ENCODE measurements at places on chromosomes 12 and 14.

DNA sequence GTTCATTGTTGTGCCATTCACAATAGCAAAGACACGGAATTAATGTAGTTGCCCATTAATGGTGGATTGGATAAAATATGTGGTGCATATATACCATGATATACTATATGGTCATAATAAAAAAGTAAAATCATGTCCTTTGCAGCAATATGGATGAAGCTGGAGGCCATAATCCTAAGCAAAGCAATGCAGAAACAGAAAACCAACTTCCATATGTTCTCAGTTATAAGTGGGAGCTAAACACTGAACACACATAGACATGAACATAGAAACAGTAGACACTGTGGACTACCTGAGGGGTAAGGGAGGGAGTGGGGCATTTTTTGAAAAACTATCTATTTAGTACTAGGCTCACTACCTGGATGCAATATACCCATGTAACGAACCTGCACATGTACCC, 3.0 kb upstream of the ERP27 start:
- DNase-seq: no peak

DNA sequence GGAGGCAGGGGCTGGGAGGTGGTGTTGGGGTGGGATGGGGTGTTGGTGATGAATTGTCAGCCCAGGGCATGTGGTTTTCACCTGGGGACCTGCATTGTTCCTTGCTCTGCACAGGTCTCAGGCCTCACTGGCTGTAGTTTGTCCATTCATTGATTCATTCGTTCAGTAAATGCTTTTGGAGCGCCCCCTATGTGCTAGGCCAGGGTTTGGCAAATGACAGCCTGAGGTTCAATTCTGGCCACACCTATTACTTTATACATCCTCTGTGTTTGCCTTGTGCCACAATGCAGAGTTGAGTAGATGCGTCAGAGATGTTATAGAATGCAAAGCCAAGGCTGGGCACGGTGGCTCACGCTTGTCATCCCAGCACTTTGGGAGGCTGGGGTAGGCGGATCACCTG, 4.7 kb downstream of the ADCK1 start:
- peak; percentile 20 for DNase-seq

DNA sequence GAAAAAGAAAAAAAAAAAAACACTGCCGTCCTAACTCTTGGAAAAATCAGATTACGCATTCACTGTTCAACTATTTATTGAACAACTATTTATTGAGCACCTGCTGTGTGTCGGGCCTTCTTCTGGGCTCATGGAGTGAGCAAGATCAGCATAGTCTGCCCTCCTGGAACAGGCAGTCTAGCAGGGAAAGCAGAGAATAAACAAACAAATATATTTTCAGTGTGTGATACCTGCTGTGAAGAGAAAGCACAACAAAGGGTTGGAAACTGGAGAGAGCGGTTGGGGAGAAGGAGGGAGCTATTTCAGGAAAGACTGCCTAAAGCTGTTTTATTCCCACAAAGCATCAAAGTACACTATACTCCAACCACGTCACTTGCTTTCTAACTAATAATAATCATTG, 10.8 kb downstream of the PROX2 start:
- no peak for DNase-seq

DNA sequence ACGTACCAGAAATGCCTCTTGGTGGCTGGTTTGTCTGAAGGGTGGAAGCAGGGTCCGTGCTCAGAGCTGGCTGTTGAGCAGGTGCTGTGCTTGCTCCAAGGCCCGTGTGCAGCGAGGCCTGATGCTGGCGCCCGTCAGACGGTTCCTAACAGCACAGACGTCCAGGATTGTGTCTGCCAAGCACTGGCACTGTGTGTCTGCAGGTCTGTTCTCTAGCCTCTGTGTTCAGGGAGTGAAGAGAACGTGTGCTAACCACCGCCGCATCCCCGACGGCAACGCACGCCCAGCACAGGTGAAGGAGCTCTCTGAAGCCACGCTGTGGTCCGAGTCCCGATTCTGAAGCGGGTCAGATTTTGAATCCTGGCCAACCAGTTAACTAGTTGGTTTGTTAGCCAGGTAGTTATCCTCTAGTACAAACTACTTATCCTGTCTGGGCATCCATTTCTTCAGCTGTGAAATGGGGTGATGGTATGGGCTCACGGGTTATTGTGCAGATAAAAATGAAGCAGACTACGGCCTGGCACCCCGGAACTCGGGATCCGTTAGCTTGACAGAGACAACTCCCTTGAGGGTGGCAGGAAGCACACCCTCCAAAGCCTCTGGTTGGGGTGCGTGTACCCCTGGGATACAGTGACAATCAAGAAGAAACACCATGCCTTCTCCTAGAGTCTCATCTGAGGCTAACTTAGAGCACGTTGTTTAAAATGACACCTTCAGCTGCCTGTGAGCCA, 18.6 kb upstream of the TDRD9 start:
- no peak for DNase-seq

- no peak for DNase-seq
Observed at GRCh38 chr12:124073356-124074035, 100.5 kb downstream of the ZNF664 start.

- no peak for DNase-seq
Observed at GRCh38 chr12:111412007-111412829, 6.5 kb downstream of the SH2B3 start.

- DNase-seq: no peak
Observed at GRCh38 chr12:41605545-41606305, 417.6 kb downstream of the PDZRN4 start.

- no peak for DNase-seq
Observed at GRCh38 chr14:81311778-81312177, 88.3 kb downstream of the STON2 start.

- no peak for DNase-seq
Observed at GRCh38 chr14:21408147-21408546, 24.3 kb upstream of the SUPT16H start.

DNA sequence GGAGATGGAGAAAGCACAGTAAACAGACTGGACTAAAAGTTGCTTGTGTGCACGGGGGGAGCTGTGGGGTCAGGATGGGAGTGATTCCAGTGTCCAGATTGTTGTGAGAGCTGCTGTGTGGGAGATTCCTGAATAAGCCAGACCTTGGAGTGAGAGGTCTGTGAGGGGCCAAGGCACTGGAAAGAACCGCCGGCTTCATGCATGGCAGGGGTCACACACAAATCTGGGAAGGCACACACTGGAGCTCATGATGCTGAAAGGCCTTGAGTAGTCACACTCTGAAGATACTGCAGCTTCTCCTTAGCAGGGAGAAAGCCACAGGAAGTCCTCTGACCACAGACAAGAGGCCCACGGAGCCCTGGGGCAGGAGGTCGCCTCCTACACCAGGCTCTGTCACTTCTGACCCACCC, 23.1 kb downstream of the ADCY6 start:
- no peak for DNase-seq

GRCh38 chr12:33047666-33048065, 151.1 kb upstream of the PKP2 start:
- DNase-seq: no peak

DNA sequence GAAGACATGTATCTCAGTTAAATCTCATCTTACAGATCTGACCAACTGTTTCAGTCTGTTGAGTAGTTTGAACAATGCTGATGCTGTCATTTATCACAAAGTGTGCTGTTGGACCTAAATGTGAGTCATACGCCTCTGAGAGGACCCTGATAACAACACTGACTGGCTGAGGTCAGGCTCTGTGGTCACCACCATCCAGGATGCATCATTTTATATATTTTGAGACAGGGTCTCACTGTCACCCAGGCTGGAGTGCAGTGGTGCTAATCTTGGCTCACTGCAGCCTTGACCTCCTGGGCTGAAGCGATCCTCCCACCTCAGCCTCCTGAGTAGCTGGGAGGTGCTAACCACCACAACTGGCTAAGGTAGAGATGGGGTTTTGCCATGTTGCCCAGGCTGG, 181.0 kb upstream of the RGS6 start:
- no peak for DNase-seq

DNA sequence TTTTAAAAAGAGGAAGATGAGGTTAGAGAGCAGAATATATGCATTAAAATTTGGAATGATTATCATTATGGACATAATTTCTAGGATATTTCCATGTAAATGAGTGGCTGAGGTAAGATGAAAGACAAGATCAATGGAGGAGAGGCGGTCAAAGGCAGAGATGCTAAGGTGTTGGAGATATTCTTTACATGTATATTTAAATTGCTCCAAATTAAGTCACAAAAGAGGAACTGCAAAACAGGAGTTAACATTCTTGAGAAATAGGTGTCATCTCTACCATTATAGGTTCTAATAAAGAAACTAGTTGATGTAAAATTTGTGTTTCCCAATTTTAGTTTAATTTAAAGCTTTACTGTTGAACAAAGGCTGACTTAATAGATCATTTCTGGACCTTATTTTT, 268.5 kb upstream of the PPFIA2 start:
- DNase-seq: no peak

DNA sequence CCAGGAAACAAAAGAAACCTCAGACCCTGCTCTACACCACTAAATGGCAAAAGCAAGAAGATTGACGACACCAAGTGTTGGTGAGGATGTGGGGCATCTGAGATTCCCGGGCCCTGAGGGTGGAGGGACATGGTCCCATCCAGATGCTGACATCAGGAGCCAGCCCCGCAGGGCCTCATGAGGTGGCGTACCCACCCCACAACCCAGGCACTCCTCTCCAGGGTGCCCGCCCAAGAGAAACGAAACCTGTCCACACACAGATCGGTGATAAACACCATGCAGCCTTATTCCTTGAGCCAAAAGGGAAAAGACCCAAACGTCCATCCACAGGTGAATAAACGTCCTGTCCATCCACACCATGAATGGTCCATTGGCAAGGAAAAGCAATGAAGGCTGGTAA, 54.8 kb upstream of the C14orf180 start:
- no peak for DNase-seq

DNA sequence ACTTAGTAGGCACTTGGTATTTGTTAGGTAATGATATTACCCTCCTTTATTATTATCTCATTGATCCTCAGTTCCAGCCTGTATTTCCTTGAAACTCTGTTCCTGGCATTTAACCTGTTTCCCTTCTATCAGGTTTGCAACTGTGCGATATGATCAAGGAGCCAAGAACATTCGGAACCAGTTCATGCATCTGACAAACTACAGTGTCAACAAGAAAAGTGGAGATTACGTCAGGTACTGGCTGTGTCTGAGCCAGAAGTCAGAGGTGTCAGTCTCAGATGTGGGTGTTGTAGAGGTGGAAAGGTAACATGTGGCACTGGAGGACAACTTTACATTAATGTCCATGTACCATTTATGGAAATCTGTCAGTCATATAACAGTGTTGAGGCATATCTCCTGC, 56.7 kb downstream of the TTLL5 start:
- DNase-seq: no peak

GRCh38 chr12:47882781-47883546, 21.8 kb downstream of the VDR start:
- DNase-seq: peak; percentile 29

DNA sequence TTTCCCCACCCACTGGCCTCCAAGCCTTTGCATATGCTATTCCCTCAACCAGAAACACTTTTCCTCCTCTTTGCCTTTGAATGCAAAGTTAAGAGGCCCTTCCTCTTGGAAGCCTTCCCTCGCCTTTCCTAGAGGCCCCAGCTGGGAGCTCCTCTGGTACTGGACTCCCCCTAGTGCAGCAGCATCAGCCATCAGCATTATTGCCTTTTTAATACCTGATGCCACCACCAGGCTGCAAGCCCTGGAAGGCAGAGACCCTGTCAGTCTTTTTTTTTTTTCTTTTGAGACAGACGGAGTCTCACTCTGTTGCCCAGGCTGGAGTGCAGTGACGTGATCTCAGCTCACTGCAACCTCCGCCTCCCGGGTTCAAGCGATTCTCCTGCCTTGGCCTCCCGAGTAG, 19.1 kb upstream of the PLA2G1B start:
- DNase-seq: no peak

- no peak for DNase-seq
Observed at GRCh38 chr14:100451264-100451663, 128.1 kb downstream of the SLC25A47 start.

GRCh38 chr14:99560922-99561683, 42.9 kb downstream of the CCDC85C start:
- no peak for DNase-seq

- DNase-seq: no peak
Observed at GRCh38 chr14:69315301-69315700, 55.3 kb downstream of the GALNT16 start.

DNA sequence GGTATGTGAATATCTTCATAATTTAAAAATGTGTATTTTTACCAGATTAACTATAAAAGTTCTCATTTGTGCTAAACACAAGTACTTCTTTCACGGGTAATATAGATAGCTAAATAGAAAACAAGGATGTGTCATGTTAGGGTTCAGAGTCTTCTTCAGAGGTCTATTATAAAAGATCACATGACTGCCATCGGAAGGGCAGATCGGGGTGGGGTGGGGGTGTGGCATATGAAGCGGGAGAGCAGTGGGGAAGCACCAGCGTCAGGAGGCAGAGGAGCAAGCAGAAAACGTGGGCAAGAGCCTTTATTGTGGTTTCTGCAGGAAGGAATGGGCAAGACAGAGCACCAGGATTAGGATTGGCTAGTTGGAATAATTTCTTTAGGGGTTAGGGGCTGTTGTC, 63.7 kb upstream of the DNM1L start:
- no peak for DNase-seq

DNA sequence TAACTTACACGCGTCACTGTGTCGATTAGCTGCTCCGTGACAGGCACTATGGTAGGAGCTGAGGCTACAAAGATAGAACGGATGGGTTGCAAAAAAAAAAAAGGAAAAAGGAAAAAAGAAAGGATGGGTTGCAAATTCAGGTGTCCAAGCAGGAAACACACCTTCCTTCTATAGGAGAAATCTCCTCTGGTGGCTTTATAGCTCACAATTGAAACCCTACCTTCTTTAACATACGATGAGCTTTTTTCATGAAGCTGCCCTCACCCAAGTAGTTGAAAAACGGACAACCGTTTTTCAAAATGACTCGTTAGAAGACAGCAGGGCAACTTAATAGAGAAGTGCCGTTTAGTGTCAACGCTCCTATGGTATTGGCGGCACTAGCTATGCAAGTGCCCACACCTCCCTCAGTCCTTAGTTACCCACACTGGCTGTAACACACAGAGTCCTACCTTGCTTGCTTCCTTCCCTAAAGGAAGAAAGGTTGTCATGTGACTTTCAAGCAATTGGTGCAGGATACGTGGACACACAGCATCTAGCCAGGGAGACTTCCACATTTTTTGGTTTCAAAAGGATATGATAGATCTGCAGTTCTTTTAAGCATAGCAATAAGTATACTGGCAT, 682 bp upstream of the TRIP11 start:
- DNase-seq: peak; percentile 22

GRCh38 chr14:99792210-99792535, 1.0 kb upstream of the EML1 start:
- no peak for DNase-seq

DNA sequence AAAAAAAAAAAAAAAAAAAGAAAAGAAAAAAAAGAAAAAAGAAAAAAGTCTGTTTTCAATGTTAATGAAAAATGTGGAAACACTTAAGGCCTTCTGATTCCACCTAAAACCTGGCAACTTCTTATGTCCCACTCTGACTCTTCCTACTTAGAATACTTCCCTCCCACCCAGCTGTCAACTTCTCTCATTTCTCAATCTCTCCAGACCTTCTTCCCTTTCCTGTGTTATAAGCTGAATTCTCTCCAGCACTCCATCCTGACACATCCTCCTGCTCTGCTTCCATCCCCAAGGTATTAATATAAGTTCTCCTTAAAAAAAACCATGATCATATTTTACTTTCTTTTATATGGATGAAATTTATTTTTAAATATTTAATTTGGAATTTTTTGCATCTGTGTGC, 20.3 kb upstream of the TMTC1 start:
- DNase-seq: no peak

Measured in CD4-positive, alpha-beta T cell treated with Interleukin-21 for 1 hour (primary cell).